Cortex of kidney (tissue), 1 donor: ENCODE measurements at places on chromosomes 12 and 14.

DNA sequence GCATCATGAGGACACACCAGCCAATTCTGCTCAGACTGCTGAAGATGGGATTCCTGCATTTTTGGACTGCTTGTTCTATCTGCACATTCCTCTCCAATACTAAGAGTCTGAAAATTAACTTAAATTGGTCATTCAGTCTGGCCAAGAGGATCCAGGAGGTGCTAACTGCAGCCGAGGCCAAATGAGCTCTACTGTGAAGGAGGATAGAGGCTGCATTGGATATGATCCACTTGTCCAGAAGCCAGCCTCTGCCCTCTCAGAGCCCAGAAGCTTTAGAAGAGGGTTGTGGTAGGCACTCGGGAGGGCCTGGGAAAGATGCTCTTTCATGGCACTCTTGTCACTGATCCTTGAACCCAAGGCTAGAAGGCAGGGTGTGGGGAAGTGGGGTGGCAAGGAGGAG, 37.1 kb upstream of the PLEK2 start:
- no peak for DNase-seq

- no peak for DNase-seq
Observed at GRCh38 chr12:43320281-43320680, 231.7 kb downstream of the ADAMTS20 start.

- DNase-seq: no peak
Observed at GRCh38 chr12:95141310-95141709, 67.9 kb upstream of the NR2C1 start.

GRCh38 chr12:105740970-105741725, 397.6 kb downstream of the NUAK1 start:
- no peak for DNase-seq

DNA sequence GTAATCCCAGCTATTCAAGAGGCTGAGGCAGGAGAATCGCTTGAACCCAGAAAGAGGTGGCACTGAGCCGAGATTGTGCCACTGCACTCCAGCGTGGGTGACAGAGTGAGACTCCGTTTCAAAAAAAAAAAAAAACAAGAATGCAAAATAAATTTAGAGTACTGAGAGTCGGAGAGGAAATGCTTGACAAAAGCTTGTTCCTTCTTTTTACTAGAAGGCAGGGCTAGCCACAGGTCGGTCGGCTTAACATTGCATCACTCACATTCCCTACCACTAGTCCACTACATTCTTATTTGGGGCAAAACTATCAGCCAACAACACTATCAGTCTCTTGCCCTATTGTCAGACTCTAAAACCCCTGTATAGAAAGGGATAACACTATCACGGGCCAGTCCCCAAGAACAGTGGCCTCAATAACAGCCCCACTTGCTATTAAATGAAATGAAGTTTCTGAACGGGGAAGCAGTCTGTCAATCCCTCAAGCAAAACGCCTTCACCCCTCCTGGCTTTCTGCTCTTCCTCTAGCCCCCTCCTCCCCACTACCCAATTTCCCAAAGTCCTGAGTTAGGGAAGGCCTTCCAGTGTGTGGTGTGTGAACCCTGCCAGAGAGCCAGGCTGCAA, 1.0 kb downstream of the RNF41 start:
- DNase-seq: no peak

DNA sequence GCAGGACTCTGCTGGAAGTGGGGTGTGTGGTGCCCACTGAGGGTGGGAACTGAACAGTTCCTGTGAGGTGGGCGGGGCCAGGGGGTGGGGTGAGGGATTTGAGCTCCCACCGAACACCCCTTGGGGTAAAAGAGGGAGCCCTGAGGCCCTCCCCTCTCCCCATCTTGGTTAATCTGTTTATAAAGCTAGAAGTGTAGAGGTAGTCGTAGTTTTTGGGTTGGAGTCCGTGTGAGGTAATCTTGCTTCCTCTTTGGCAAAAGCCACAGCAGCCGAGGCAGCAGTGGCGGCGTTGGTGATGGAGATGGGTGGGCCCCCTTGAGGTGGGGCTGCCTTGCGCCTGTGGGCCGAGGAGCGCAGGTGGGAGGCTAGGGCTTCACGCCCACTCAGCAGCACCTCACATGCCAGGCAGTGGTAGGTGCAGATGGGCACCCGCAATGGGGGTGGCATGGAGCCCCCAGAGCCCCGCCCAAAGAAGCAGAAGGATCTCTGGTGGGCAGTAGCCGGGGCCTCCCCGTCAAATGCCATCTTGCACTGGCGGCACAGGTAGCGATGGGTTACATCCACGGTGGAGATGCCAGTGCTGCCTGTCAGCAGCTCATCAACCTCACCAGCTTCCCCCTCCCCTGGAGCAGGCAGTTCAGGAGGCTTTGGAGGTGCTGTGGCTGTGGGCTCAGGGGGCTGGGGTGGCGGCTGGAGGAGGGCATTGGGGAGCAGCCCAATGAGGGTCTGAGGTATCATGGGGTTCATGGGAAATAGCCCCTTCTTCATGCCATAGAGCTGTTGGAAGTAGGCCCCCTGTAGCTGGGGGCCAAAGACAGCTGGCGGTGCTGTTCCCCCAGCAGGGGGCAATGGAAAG, 29.6 kb downstream of the ZFHX2 start:
- no peak for DNase-seq

- no peak for DNase-seq
Observed at GRCh38 chr12:23707270-23707669, 242.2 kb downstream of the SOX5 start.

- DNase-seq: no peak
Observed at GRCh38 chr14:21382095-21382494, 1.7 kb downstream of the SUPT16H start.

- no peak for DNase-seq
Observed at GRCh38 chr12:57099766-57100165, 10.9 kb downstream of the NAB2 start.
